ENCODE measurements at places on chromosomes 12 and 14. TPM values are rescaled to one million over a fixed set of nuclear protein-coding genes. Genes with fewer than 3 reads are reported as not detected.
A peak's percentile ranks its signal among the peaks of the same experiment; 100 is the strongest.

The SDS gene
- not detected for total RNA-seq

The BCAT1 gene
- total RNA-seq: 0.74 TPM

The ADAM20 gene
- total RNA-seq: 0.57 TPM

The NEDD8 gene
- 178 TPM for total RNA-seq

The SPTB gene
- 4.2 TPM for total RNA-seq

The FGF23 gene
- not detected for total RNA-seq

DNA sequence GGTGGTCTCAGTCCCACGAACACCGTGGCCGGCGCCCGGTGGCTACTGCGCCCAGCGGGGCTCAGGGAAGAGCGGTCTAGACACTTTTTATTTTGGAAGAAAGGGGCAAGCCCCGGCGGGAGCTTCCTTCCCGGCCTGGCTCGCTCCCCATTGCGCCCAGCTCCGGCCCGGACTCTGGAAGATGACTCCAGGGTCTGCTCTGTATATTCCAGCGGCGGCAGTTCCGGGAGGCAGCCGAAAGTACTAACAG, 225.1 kb upstream of the CRY1 start:
- peak overlapping the region; percentile 10 for H3K27ac ChIP-seq
- H3K4me1 ChIP-seq: peaks cover 36% of the 10 kb centered on the region
- H3K36me3 ChIP-seq: no peaks in the 10 kb centered on the region

GRCh38 chr12:52641468-52641867, 10.5 kb downstream of the KRT2 start:
- no peak for DNase-seq
- no peak overlapping the region for H3K27ac ChIP-seq
- H3K27me3 ChIP-seq: peaks cover 6% of the 10 kb centered on the region

DNA sequence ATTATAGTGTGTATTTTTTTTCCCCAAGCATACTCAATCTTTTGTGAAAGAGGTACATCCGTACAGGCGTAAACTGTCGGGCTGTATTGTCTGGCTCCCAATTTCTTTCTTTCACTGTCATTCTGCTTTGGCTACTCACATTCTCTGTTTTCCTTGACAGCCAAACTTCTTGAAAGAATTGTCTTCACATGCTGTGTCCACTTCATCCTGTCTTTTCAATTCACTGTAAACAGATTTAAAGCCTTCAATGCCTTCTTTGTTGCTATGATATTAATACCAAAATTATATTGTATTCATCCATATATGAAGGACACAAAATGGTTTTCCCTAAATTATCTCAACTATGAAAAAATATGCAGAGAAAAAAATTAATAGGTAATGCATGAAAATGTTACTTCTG, 6.0 kb upstream of the ATP23 start:
- peak overlapping the region; percentile 69 for H3K4me3 ChIP-seq
- no peak for DNase-seq
- no peak overlapping the region for H3K27ac ChIP-seq
- H3K36me3 ChIP-seq: no peaks in the 10 kb centered on the region

DNA sequence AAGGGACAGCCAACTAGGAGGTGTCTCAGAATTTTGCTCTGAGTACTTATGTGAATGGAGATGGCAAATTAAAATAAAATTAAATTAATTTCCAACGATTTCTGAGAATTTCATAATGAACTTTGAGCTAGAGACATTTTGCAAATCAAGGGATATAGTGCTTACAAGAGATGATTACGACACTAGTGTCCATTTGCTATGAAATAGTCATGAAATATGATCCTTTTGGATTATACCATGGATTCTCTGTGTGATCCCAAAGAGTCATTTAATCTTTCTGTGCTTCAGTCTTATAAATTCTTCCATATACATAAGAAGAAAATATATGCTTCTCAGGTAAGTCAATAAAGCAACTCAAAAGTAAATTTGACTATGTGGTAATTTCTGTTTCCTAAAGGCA, 240.6 kb downstream of the SLC25A21 start:
- H3K27me3 ChIP-seq: no peaks in the 10 kb centered on the region
- H3K4me1 ChIP-seq: no peaks in the 10 kb centered on the region
- DNase-seq: no peak
- no peak overlapping the region for H3K27ac ChIP-seq

DNA sequence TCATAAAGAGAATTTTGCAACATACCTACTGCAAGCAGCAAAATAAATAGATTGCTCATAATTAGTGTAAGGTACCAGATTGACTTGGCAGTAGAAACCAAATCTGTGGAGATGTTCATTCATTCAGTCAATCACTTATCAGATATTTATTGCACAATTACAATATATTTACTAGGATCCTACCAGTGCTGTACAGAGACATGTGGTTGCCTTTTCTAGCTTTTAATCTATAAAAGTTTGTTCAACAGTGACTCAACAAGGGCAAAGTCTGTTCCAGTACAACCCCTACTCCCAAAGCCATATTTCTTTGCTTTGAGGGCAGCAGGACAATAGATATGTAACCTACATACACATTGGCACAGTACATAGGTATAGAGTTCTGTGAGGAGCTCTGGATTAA, 27.3 kb downstream of the ABCD2 start:
- H3K4me1 ChIP-seq: no peaks in the 10 kb centered on the region
- DNase-seq: no peak
- no peaks in the 10 kb centered on the region for H3K36me3 ChIP-seq
- H3K4me3 ChIP-seq: no peak overlapping the region
- H3K27me3 ChIP-seq: no peaks in the 10 kb centered on the region
- H3K27ac ChIP-seq: no peak overlapping the region

DNA sequence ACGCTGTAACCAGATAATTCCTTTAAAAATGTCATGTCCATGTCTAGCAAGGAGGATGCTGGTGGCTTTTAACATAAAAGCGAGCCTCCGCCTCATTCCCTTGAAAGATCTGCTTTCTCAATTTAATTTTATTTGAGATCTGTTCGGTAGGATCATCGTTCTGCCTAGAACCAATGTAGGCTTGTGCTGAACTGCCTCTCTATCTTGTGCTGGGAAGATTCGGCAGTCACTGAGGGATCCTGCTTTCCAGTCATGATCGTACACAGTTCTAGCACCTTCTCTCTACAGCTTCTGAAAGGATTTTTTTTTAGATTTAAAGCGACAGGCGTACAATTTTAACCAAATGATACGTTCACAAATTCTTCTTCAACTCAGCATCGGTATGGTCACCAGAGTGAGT, 54.3 kb downstream of the PEBP1 start:
- no peak overlapping the region for H3K4me3 ChIP-seq
- no peaks in the 10 kb centered on the region for H3K4me1 ChIP-seq
- H3K27me3 ChIP-seq: no peaks in the 10 kb centered on the region
- no peak overlapping the region for H3K27ac ChIP-seq

DNA sequence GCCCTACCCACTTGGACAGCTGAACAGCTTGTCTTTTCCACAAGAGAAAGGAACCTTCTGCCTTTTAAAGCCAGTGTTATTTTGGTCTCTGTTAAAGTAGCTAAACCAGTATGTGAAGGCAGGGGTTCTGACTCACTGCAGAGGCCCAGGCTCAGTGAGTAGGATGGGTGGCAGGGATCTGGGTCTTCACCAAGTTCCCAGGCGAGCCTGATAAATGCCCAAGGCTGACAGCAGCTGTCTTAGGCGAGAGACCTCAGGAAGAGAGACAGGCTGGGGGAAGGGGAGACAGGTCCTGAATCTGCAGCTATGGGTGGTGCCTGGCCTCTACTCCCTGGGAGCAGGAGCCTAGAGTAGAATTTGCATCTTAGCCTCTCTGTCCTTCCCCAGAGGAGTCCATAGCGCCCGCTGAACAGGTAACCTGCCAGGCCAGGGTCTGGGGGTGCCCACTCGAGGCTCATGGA, 18.1 kb upstream of the KIF26A start:
- H3K4me3 ChIP-seq: no peak overlapping the region
- DNase-seq: no peak
- H3K36me3 ChIP-seq: no peaks in the 10 kb centered on the region
- H3K27ac ChIP-seq: no peak overlapping the region

- H3K36me3 ChIP-seq: no peaks in the 10 kb centered on the region
- no peak overlapping the region for H3K4me3 ChIP-seq
- no peaks in the 10 kb centered on the region for H3K27me3 ChIP-seq
- H3K4me1 ChIP-seq: no peaks in the 10 kb centered on the region
- DNase-seq: no peak
Observed at GRCh38 chr14:104175811-104176210, 37.4 kb downstream of the KIF26A start.

GRCh38 chr12:115322275-115322674, 638.3 kb upstream of the TBX3 start:
- DNase-seq: no peak
- no peak overlapping the region for H3K4me3 ChIP-seq
- no peak overlapping the region for H3K27ac ChIP-seq
- no peaks in the 10 kb centered on the region for H3K36me3 ChIP-seq
- no peaks in the 10 kb centered on the region for H3K27me3 ChIP-seq

- H3K36me3 ChIP-seq: no peaks in the 10 kb centered on the region
- no peak overlapping the region for H3K27ac ChIP-seq
- H3K27me3 ChIP-seq: no peaks in the 10 kb centered on the region
- no peak for DNase-seq
Observed at GRCh38 chr14:58131386-58131785, 20.6 kb downstream of the ARMH4 start.

- no peak overlapping the region for H3K4me3 ChIP-seq
- H3K27me3 ChIP-seq: no peaks in the 10 kb centered on the region
- DNase-seq: peak; percentile 21
- H3K36me3 ChIP-seq: no peaks in the 10 kb centered on the region
- no peak overlapping the region for H3K27ac ChIP-seq
Observed at GRCh38 chr12:96091833-96092232, 56.4 kb upstream of the LTA4H start.

GRCh38 chr12:123389560-123390351, 5.8 kb downstream of the KMT5A start:
- H3K4me3 ChIP-seq: peak overlapping the region; percentile 53
- peaks cover 20% of the 10 kb centered on the region for H3K36me3 ChIP-seq
- no peak for DNase-seq
- H3K27me3 ChIP-seq: no peaks in the 10 kb centered on the region

DNA sequence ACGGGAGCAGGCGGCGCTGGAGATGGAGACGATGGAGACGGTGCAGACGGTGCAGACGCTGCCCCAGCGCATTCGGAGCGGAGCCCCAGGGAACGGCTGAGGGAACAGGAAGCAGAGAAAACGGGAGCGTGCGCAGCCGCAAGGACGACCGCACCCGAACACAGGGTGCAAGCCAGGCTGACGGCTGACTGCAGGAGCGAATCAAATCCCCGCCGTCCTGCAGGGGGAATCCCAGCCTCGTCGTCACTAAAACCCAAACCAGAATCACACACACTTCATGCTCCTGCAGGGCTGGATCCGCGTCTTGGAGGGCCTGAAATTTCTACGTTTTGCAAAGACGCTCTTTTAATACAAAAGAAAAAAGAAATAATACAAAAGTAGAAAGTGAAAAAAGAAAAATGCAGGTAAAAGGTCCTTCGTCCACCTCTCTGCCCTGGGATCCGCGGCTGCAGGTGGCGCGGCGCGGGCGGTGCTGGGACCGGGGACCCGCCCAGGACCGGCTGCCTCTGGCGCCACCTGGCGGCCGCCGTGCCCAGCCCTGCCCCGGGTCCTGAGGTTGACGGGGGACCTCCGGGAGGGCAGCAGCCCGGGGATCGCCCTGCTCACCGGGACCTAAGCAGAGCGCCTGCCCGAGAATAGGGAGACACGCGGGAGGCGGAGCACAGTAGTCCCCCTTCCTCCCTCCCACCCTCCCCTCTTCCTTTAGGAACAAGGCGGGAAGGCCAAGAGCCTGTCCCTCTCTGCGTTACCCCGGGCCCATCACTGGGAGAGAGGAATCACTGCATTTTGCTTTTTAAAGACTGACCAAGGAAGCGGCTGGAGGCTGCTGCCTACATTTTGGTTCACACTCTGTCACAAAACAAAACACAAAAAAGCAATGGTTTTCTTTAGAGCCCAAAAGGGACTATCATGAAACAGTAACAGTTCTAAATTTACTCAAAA, 20.1 kb downstream of the STX2 start:
- H3K4me1 ChIP-seq: no peaks in the 10 kb centered on the region
- H3K36me3 ChIP-seq: no peaks in the 10 kb centered on the region
- H3K27me3 ChIP-seq: no peaks in the 10 kb centered on the region
- no peak overlapping the region for H3K4me3 ChIP-seq

Measured in HCT116 (cell line).